ENCODE measurements at places on chromosomes 3 and 15.

DNA sequence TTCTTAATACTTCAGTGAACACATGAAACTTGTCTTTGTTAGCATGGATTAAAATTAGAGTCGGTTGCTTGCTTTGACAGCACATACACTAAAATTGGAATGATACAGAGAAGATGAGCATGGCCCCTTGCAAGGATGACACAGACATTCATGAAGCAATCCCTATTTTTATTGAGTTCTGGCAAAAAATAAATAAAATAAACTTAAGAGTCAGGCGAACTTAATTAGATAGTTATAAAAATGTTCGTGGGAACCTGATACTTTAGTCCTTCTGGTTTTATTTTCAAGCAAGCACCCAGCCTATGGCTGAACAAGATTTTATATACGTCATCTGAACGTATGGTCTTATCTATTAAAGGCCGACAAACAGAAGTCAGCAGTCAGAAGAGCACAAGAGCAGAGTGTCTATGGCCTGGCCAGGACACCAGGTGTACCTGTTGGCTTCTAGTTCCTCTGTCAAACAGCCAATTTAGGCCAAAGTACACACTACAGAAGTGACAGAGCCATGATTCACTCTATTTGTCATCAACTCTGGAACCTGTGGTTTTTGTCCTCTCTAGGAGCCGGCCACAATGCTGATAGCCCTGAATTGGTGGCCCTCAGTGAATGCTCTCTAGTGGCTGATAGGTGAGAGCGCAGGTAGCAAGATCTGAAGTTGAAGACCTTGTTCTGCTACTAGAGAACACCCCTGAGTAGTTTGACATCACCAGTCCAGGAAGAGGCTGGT, 64.3 kb downstream of the LEO1 start:
- no peak for DNase-seq

GRCh38 chr15:57947781-57948180, 117.7 kb downstream of the ALDH1A2 start:
- DNase-seq = no peak

DNA sequence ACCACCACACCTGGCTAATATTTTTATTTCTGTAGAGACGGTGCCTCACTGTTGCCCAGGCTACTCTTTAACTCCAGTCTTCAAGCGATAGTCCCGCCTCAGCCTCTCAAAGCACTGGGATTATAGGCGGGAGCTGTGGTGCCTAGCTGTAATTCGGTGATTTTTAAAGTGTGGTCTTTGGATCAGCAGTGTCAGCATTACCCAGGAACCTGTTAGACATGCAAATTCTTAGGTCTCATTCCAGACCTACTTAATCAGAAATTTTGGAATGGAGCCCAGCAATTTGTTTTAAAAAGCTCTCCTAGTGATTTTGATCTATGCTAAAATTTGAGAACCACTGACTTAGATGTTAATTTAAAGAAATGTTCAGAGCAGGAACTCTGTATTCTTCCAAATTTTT, 51.9 kb downstream of the GOLM2 start:
- no peak for DNase-seq

GRCh38 chr3:184945886-184946625, 134.1 kb downstream of the VPS8 start:
- DNase-seq = no peak

GRCh38 chr3:45473841-45474240, 85.5 kb downstream of the LARS2 start:
- DNase-seq = no peak

- no peak for DNase-seq
These were observed 181.0 kb downstream of the SI start for GRCh38 chr3:164897342-164897741.

DNA sequence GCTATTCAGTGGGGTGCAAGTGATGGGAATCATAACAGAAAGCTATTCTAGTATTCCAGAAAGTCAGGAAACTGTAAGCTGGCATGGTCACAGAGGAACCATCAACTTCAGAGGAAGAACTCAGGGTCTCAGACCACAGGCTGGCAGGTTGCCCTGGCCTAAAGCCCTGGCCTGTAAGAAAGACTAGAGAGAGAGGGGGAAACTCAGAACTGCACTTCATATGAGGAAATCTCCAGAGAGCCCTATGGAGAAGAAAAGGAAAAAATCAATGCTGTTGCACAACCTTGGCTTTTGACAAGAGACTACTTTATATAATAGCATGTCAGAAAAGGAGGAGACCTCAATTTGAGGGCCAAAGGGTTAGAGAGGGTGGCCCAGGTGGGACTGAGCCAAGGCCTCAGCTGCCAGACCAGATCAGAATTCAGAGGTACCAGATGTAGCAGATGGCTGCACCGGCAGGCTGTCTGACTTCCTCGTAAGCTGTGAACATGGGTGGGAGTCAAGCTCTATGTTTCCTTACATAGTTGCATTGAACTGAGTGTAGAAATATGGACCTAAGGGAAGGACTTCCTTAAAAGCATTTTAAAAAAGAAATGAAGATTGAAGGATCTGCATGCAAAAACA, 333.8 kb downstream of the PDCD6IP start:
- no peak for DNase-seq

DNA sequence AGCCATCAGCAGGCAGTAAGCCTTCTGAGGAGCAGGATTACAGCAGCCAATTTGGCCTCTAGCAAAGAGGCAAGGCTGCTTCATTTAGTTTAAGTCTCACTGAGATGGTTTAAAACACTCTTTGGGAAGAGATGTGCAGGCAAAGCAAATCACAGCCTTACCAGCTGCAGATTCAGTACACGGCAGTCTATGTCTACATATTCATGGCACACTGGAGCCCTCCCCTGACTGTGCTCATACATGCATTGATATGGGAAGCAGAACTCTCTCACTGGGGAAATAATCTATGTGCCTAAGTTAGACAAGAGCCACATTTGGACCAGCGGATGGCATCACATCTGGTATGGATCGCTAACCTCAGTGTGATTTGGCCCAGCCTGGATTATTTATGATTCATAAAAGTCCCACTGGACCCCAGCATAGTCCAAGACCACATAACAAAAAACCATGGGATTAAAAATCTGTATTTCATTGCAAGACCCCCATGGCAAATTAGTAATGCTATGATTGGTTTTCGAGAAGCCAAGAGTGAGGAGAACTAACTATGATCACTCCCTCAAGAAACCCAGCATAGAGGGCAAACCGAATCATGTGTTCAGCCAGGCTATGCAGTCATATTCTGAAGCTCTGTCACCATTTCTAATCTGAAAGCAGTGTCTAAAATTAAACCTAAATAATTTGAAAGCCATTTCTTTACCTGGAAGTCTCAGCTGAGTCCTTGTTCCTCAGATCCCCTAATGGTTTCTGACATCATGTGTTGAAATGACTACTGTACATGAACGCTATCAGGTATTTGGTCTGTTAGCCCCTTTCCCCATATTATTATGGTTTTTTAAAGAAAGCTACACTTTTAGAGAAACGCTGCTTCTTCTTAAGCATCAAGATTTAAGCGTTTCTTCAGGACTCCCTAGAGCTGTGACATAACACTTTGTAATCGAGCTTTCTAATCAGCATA, 1.2 kb downstream of the PRICKLE2 start:
- peak; percentile 53 for DNase-seq

DNA sequence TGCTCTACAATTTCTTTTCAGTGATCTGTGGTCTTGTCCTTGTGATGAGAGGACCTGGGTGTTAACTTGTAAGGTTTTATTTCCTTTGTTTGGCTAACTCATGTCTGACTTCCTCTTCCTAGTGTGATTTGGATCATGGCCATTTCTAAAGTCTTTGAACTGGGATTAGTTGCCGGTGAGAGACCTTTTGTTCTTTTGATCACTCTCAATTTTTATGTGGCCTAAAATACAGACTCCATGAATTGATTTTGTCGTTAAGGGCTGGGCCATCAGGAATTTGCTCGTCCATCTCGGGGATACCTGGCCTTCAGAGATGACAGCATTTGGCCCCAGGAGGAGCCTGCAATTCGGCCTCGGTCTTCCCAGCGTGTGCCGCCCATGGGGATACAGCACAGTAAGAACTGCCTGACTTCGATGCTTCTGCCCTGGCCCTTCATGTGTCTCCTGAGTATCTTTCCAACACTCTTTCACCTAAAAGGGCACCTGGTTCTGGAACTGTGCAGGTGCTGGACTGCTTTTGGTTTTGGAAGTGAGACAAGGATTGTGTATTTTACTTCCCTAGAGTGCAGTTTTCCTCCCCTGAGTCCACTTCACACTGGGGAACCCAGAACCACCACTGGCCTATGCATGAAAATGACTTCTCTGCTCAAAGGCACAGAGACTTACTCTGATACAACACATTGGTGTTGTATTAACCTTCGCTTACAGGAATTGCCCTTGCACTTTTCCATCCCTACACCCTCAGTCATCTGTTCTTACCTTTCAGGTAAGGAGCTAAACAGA, 13.1 kb upstream of the LRRC2 start:
- DNase-seq = no peak

- DNase-seq = no peak
These were observed 1.2 kb downstream of the CLSTN2 start for GRCh38 chr3:139935866-139936817.

- DNase-seq = peak; percentile 47
These were observed 65.5 kb downstream of the ARHGAP31 start for GRCh38 chr3:119359476-119360326.

DNA sequence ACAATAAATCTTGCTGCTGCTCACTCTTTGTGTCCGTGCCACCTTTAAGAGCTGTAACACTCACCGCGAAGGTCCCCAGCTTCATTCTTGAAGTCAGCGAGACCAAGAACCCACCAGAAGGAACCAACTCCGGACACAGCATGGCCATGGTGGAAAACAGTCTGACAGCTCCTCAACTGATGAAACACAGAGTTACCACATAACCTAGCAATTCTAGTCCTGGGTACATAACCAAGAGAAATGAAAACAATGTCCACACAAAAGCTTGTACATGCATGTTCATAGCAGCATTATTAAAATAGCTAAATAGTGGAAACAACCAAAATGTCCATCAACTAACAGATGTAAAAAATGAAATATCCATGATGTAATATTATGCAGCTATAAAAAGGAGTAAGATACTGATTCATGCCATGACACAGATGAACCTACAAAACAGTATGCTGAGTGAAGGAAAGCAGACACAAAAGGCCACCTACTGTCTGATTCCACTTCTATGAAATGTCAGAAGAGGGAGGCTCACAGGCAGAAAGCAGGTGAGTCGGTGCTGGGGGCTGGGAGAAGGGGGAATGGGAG, 36.8 kb downstream of the VGLL4 start:
- DNase-seq = no peak

DNA sequence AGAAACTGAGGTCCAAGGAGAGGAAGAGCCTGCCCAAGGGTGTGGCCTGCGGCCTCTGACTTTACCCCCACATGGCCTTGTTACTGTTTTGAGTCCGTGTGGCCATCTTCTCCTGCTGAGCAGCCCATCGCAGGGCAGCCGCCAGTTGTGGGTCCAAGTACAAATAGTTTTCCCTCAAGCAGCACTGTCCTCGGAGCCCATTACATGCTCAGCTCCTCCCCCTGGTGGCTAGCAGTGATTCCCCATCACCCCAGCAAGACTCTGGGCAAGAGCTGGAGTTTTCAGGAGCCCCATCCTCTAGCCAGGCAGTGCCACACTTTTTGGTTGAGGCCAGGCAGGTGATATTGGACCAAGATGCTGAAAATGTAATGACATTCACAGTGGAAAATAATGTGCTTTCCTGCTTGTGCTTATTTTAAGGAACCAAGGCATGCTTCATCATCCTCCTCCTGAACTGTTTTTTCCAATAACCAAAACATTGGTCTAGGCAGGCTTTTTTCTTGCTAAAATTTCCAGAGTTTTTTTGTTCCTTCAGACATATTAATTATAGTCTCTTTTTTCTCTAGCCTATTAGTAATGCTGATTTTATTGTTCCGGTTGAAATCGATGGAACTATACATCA, 23.2 kb upstream of the VILL start:
- DNase-seq = peak; percentile 75

DNA sequence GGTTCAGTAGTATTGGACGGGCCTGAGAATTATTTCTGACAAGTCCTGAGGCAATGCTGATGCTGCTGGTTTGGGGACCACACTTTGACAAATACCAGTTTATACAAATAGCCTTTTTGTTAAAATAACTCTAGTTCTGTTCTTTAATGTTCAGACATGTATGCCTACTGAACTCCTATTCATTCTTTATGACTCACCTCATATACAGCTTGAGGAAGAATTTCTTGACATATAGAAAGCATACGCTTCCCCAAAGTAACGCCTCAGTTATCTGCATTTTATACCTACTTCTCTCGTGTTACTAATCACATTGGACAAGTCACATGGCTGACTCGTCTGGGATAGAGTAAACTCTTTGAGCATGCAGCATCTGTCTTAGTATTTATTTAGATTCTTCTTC, 145.4 kb upstream of the GOLIM4 start:
- DNase-seq = no peak

Measured in OCI-LY7 (cell line).